ENCODE measurements at places on chromosomes 13 and 19.
A peak's percentile ranks its signal among the peaks of the same experiment; 100 is the strongest.

- DNase-seq: no peak
Observed at GRCh38 chr13:78636495-78636894, 22.5 kb downstream of the OBI1 start.

- DNase-seq: no peak
Observed at GRCh38 chr13:32811297-32811800, 204.9 kb upstream of the KL start.

- DNase-seq: no peak
Observed at GRCh38 chr13:24307211-24308067, 1.9 kb upstream of the C1QTNF9 start.

GRCh38 chr13:110471156-110471832, 90.2 kb downstream of the RAB20 start:
- no peak for DNase-seq

GRCh38 chr19:49920624-49921363, 8.2 kb upstream of the ATF5 start:
- DNase-seq: no peak

DNA sequence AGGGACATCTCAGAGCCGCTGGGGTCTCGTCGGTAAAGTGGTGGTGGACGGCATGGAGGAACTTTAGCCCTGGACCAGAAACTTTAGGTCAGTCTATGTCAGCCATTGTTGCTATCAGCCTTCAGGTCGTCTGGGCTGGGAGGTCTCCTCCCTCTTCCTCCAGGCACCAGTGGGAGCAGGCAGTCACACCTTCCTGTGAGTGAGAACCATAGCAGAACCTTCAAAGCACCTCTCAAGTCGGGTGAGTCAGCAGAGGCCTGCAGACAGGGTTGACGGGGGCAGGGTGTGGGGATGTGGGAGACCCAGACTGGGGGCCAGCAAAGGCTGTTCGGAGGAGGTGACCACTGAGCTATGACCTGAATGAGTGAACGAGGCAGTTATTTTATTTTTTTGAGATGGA, 15.4 kb upstream of the SBNO2 start:
- DNase-seq: no peak

GRCh38 chr13:26272621-26273020, 18.7 kb downstream of the CDK8 start:
- DNase-seq: no peak

GRCh38 chr13:66663711-66664110, 566.4 kb downstream of the PCDH9 start:
- DNase-seq: no peak

GRCh38 chr13:32261567-32261966, 53.6 kb downstream of the ZAR1L start:
- DNase-seq: peak; percentile 68

GRCh38 chr19:51514866-51515481, 13.4 kb upstream of the SIGLEC12 start:
- DNase-seq: peak; percentile 16

DNA sequence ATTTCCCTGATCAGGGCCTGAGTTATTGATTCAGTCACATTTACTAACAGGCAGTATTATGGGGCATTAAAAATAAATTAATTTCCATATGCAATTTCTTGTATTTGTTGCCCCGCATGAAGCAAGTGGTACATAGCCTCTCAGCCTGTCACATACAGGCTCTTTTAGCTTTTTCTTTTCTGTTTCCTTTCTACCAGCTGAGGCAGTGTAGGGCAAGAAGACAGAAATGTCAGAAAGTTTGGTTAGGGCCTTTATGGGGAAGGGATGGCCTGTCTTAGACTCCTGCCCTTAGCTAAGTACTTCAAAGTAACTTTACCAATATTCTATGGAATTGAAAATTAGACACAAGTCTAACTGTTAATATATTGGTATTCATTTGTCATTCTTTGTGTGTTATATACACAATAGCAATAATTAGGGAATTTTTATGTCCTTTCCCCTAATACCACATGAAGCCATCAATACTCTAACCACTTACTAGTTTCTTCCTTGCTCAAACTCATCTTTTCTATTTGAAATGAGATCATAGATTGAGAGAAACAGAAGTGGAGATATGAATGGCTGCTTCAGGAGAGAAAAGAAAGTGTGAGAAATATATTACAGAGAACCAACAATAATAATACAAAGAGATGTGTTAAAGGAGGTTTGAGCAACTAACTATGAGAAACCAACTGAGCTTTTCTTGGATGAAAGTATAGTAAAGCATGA, 669.6 kb downstream of the PCDH17 start:
- no peak for DNase-seq

GRCh38 chr19:47228168-47228936, 2.6 kb downstream of the BBC3 start:
- DNase-seq: no peak
